T-cell (primary cell): ENCODE measurements at places on chromosomes 7 and 10. TPM values are rescaled to one million over a fixed set of nuclear protein-coding genes. Genes with fewer than 3 reads are reported as not detected.

The CYP17A1 gene
- 5.1 TPM for total RNA-seq

The GRID2IP gene
- 0.99 TPM for total RNA-seq

The LLCFC1 gene
- total RNA-seq, result not detected

The ZNF862 gene
- total RNA-seq, result 50.6 TPM

The C1QL3 gene
- not detected for total RNA-seq

The MBL2 gene
- not detected for total RNA-seq

The GNAT3 gene
- not detected for total RNA-seq

The EBLN1 gene
- not detected for total RNA-seq

The HMX2 gene
- total RNA-seq, result not detected

The FAM221A gene
- 5.7 TPM for total RNA-seq

The CTBP2 gene
- 1.7 TPM for total RNA-seq

The GCK gene
- total RNA-seq, result not detected

The NFE2L3 gene
- 5.1 TPM for total RNA-seq

DNA sequence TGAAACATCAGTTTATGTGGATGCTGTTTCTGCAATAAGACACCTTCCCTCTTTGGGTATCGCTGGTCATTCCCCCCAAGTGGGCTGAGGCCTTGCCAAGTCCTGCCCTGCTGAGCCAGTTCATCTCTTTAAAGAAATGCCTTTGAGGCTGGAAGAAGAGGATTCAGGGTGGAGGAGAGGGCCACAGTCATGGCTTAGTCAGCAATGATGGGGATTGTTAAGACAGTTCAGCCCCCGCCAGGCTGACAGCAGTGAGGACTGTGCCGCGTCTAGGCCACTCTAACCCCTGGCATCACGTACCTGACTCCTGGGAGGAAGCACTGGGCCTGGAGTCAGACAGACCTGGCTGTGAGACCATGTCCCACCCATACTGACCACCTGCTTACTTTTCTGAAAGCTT is 48.3 kb downstream of the PNLIPRP2 start:
- DNase-seq, result no peak

DNA sequence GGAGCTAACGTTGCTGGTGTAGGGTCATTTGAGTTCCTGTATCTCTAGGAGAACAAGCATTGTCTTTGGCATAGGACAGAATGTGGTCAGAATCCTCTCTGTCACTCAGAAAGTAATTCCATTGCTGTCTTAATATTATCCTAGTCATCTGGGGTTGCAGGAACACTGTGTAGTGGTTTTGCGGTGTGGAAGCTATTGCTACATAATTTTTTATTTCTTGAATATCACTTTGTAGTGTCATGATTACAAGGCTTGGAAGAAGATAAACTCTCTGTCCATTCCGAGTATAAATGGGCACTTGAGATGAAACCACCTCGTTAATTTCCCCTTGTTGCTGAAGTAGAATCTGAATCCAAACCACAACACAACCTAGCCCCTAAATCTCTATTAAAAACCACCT is 919.2 kb downstream of the LRMDA start:
- DNase-seq, result no peak

DNA sequence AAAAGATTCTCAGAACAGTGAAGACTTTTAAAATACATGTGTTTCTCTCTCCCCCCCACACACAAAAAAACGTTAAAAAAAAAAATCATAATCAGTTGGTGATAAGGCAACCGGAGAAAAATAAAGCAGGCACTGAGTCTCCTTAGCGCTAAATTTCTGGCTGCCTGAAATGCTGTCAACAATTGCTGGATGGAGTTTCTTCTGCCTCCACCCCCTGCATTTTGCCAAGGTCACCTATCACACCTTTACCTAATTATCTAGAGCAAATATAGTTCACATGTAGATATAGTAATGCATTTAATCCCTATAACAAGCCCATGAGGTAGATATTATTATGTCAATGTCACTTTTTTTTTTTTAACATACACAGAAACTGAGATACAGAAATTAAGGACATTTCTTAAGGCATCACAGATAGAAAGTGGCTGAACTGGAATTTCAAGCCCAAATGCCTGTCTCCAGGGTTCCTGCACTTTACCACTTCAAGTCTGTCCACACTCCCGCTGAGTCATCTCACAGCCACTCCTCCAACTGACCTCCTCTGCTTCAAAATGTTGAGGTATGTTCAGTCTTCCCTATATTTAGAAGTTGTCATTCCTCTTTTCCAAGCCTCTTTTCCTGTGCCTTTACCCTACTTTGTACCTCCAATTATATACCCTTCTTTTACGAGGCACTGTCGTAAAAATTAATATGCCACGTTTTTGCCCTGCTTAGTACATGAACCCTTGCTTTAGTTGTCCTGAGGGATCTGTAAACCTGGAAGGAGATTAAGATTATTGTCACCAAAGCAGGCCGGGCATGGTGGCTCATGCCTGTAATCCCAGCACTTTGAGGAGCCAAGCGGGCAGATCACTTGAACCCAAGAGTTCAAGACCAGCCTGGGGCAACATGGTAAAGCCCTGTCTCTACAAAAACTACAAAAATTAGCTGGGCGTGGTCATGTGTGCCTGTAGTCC is 72.8 kb upstream of the MPP7 start:
- DNase-seq, result no peak

DNA sequence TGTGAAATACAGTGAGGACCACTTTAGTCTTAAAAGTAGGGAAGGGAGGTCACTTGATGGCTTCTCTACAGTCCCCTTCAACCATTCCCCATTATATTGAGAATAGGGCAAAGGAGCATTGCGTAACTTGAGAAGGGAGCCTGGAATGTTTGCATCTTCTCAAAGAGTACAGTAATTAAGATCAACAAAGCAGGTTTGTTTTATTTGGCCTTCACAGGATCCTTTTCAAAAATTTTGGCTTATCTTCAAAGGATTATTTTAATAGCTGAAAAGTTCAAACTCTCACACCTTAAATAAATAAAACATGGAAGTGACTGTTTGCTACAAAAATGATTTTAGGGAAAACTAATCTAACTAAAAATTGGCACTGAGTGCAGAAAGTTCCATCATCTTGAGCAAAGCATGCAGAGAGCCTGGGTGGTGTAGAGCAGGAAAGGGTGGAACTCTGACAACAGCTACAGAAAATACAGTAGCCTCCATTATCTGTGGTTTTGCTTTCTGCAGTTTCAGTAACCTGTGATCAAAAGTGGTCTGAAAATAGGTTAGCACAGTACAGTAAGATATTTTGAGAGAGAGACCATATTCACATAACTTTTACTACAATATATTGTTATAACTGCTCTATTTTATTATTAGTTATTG is 214.0 kb downstream of the MDFIC start:
- no peak for DNase-seq

- no peak for DNase-seq
Measured at GRCh38 chr10:77834943-77835668, 91.4 kb downstream of the DLG5 start.

DNA sequence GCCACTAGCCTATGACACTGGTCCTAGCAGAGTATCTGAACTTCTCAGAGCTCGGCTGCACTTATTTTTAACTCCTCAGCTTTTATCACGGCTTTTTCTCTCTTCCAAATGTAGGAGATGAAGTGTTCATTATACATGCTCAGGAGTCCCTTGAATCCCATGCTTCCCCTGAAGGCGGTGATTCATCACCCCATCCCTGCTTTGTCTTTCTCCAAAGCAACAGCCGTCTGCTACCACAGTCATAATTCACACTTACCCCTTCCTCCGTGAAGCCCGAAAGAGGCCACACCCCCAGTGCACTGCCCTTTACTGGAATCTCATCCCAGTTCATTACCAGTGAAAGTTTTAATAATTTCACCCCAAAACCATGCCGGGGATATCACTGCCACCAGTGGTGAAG is 301.5 kb upstream of the SHH start:
- no peak for DNase-seq

GRCh38 chr10:21212348-21212747 is 313.1 kb downstream of the SKIDA1 start:
- DNase-seq, result no peak

GRCh38 chr10:30850776-30851175 is 180.9 kb downstream of the ZNF438 start:
- DNase-seq, result no peak

GRCh38 chr7:117023325-117023854 is 70.1 kb downstream of the ST7 start:
- no peak for DNase-seq

DNA sequence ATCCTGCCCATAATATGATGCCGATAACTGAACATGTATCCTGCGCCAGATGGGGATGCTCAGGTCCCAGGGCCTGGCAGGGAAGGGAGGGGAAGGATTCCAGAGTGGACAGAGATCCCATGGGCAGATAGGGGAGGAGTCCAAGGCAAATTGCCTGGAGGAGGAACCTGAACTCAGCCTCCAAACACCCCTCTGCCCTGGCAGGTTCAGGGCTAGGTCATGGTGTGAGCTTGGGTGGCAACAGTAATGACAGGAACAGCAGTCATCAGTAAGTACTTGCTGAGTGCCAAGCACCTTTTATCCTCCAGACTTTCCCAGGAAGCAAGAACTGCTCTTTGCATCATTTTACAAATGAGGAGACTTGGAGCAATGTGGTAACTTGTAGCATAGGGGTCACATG is 3.8 kb upstream of the PALD1 start:
- no peak for DNase-seq

- DNase-seq, result no peak
Measured at GRCh38 chr10:84683550-84683949, 355.2 kb downstream of the CCSER2 start.

- DNase-seq, result no peak
Measured at GRCh38 chr10:37855636-37856035, 1.8 kb downstream of the ZNF248 start.

DNA sequence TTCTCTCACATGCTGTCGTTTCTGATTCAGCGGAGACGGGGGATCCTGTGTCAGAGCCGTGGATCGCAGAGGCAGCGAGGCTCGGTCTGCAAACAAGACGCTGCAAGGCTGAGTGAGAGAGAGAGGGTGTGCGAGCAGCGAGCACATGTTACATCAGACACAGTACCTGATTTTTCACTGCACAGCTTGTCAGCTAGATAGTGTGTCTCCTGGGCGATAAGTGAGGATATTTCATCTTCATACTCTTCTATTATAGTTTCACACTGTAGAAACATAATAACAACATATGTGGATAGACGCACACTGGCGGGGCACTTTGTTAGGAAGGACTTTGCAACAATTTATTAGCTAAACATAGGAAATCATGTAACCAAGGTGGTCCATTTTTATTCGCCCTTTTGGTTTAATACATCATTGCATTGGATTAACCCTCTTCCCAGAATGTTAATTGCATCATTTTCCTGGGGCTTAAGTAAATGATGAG is 39.5 kb downstream of the CNPY1 start:
- no peak for DNase-seq

- DNase-seq, result no peak
Measured at GRCh38 chr10:61747307-61747706, 84.6 kb downstream of the CABCOCO1 start.

GRCh38 chr10:118590334-118590733 is 5.1 kb downstream of the PRLHR start:
- no peak for DNase-seq

GRCh38 chr10:69073736-69074364 is 14.1 kb upstream of the SRGN start:
- no peak for DNase-seq

- no peak for DNase-seq
Measured at GRCh38 chr10:124425227-124425962, 6.7 kb upstream of the OAT start.

DNA sequence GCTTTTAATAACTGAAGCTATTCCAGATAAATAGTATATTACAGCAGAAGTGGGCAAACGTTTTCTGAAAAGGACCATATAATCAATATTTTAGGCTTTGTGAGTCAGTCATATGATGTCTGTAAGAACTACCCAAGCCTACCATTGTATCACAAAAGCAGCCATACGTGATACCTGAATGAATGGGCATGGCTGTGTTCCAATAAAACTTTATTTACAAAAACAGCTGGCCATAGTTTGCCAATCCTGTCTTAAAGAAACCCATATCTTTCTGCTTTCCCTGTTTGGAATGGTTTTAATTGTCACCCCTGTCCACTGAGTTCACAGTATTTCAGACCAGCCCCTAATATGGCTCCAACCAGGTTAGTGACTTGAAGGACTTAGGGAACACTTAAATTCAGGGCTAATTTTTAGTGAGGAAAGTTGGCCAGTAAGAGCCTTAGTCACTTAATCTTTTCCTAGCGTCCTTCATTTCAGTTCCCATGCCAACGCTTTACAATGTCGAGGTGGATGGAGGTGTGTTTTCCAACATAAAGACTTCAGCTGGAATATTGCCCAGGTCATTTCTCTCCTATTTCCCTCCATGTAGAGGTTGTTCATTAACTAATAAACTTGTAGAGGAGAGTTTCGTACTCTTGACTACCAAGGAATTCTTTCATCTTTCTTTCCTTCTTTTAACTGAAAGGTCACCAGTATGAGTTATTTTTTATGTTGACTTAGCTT is 184.5 kb downstream of the TRIL start:
- DNase-seq, result no peak

GRCh38 chr10:36358736-36359135 is 716.6 kb upstream of the FZD8 start:
- DNase-seq, result no peak

DNA sequence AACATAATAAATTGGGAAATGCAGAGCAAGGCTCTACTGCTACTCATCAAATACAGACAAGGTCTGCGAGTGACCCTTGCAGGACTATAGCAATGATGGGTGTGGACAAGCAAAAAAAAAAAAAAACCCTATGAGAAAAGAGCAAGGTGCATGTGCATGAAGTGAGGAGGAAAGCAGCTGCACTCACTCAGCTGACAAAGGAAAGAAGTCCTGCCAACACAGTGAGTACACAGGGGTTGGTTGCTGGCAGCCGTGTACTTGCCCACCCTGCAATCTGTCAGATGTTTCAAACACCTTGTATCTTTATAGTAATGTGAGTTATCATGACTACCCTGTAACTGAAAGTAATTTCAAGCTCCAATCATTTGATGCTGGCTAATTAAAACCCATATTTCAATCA is 20.5 kb downstream of the CHCHD3 start:
- DNase-seq, result no peak

DNA sequence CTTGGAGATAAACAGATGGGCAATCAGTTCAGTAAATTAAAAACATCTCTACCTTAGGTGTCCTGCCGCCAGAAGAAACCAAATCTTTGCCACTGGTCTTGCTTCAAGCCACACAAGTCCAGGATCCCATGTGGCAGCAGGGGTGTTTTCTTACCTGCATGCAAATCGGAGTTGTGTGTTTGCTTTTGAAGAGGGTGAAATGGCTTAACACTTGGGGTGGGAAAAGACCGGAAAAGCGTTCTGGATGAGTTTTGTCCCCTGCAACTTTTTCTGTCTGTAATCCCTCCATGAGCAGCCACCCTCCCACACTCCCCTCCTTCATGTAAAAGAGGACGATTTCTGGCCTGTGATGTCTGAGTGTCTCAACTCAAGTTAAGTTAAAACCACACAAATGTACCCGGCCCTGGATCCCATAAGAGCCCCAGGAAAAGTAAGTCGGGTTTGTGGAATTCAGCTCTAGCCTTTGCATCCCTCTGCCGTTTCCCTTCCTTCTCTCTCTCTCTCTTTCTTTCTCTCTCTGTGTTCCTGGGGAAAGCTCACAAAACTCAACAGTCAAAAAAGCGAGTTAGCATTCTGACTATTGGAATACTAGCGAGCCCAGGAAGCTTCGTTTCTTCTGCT is 178.5 kb downstream of the TCF7L2 start:
- DNase-seq, result no peak
